ENCODE measurements at places on chromosomes 11 and 22.

DNA sequence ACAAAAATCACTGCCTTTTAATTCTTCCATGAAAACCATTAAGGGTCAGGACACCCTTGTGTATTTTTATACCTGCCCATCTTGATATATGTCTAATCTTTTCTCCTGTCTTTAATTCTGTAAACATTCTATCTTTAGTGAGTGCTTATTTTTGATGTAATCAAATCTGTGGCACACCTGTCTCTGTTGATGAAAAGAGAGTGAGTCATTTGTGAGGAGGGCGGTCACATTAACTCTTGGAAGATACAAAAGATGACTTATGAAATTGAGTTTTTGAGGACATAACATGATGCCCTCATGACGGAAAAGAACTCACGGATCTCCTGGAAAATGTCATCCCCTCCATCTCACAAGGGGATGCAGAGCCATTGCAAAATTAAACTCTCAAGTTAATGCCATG, 206.5 kb upstream of the PGR start:
- DNase-seq: no peak

DNA sequence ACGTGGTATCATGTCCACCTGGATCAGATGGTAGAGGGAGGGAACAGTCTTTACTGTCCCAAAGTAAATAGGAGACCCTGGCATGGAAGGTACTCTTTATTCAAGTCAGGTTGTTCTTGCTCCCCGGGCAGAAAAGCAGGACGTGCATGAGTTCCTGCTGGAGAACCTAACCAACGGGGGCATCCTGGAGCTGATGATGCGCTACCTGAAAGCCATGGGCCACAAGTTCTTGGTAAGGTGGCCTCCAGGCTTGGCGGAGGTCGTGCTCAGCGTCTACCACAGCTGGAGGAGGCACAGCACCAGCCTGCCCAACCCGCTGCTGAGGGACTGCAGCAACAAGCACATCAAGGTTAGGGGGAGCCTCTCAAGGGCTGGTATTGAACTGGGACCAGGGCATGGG, 48.7 kb downstream of the CABIN1 start:
- no peak for DNase-seq

GRCh38 chr22:30539368-30539767, 7.2 kb downstream of the SEC14L6 start:
- DNase-seq: no peak

DNA sequence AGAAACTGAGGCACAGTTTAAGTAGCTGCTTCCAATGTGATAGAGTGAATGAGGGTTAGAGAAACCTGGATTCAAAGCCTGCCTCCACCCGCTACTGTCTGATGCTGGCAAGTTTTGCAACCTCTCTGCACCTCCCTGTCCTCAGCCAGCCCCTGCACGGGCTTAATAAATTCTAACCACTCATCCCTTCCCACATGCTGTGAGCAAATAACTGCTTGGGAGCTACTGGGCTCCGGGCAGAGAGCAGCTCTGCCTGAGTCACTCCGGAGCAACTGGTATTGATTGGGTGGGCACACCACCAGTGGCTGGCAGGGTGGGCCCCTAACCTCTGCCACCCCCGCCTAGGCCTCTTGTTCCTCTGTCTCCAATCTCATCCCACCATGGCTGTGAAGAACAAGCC, 104.3 kb upstream of the SYT13 start:
- DNase-seq: no peak

DNA sequence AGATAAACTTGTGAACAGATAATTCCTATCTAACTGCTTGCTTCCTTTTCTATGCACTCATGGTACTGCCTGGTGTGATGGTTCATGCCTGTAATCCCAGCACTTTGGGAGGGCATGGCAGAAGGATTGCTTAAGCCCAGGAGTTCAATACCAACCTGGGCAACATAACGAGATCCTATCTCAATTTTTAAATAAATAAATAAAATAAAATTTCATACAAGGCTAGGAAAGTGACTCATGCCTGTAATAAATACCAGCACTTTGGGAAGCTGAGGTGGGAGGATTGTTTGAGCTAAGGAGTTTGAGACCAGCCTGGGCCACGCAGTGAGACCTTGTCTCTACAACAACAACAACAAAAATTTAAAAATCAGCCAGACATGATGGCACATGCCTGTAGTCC, 166.6 kb downstream of the COMMD9 start:
- no peak for DNase-seq

- DNase-seq: no peak
These were observed 13.9 kb upstream of the ADSL start for GRCh38 chr22:40332319-40332781.

Data from RCC 7860 (cell line).